Motor neuron (in vitro differentiated cells): ENCODE measurements at places on chromosomes 1 and 21.
A peak's percentile ranks its signal among the peaks of the same experiment; 100 is the strongest.

GRCh38 chr1:203199816-203200571 lies 13.5 kb upstream of the CHI3L1 start:
- no peak for ATAC-seq

GRCh38 chr1:13960375-13960987 lies 260.5 kb downstream of the PRDM2 start:
- peak; percentile 65 for ATAC-seq

DNA sequence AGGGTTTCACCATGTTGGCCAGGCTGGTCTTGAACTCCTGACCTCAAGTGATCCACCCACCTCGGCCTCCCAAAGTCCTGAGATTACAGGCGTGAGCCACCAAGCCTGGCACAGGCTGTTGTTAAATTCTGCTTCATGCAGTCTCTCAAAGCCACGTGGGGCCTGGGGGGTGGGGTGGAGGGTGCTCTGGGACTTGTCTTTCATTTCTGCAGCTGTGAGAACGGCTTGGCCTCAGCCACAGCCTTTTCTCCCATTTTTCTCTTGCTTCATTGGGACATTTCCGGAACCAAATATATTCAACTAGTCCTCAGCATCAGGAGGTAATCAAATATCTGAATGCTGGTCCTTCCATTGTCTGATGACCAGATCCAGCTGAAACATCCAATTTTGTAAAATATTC lies 27.6 kb upstream of the KCNE2 start:
- ATAC-seq, result no peak

GRCh38 chr1:19728413-19729145 lies 63.9 kb downstream of the HTR6 start:
- no peak for ATAC-seq

- ATAC-seq, result no peak
Observed at GRCh38 chr1:154178911-154179811, 12.7 kb downstream of the TPM3 start.

DNA sequence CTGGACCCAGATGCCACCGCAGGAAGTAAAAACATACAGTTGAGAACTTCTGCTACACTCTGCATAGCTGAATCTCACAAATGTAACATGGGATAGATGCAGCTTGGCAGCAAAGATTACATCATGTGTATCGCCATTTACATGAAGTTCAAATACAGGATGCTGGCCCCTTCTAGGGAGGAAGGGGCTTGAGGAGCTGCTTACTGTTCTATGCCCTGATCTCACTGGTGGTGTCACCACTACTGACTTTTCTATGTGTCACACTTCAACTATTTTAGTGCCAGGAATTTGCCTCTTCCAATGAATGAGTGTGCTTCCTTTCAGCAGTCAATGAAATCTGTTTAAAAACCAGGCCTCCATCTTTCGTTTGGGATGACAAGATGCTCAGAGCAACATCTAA lies 31.1 kb downstream of the MRAP start:
- ATAC-seq, result peak; percentile 51

GRCh38 chr1:200856716-200857357 lies 15.9 kb upstream of the GPR25 start:
- ATAC-seq, result no peak

DNA sequence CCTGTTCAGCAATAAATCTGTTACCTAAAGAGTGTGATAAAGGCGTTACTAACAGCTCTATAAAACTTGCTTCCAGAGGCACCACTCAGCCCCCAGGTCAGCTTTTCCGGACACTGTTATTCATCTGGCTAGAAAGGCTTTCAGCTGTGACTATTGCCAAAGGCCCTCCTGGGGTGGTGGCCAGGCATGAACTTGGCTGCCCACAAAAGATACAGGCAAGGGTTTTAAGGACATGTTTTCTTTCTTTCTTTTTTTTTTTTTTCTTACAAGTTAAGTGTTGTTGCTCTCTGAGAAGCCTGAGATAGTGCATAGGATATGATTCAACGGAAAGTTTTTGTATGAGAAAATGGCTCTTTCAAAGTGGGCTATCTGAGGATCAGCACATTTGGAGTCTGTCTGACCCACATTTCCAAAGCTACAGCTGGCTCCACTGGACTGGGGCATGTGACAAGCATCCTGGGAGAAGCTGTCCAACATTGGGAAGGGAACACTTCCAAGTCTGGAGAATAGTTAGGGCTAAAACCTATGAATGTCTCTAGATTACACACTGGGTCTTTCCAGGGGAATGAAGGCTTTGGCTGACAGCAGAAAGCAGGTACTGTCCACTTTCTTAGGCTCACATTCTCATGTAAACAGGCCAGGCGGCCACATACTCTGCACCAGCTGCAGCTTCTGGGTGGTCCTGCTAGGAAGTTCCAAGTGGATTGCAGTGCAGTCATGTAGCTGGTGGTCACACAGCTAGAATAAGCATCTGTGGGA lies 639.7 kb downstream of the LMO4 start:
- no peak for ATAC-seq

DNA sequence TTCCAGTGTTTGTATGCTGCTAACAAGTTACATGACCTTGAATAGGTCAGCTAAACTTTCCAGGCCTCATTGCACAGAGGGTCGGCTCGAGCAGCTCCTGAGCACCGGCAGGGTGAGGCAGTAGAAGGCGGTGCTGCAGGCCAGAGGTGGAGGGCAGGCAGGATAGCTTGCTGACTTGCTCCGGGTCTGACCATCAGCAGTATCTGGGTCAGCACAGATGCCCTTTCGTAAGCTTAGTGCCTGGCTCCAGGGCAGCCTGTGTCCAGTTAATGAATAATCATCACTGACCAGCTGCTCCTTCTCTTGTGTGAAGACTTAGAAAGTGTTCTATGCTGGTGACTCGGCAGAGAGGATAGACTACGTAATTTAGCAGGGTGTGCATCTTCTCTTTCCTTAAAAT lies 6.9 kb downstream of the MAPKAPK2 start:
- ATAC-seq, result no peak
